Activated T-cell treated with anti-CD3 and anti-CD28 coated beads, Interleukin-2, amount 50 U/mL, for 72 hours (primary cell): ENCODE measurements at places on chromosomes 16 and 17. TPM values are rescaled to one million over a fixed set of nuclear protein-coding genes. Genes with fewer than 3 reads are reported as not detected.

DNA sequence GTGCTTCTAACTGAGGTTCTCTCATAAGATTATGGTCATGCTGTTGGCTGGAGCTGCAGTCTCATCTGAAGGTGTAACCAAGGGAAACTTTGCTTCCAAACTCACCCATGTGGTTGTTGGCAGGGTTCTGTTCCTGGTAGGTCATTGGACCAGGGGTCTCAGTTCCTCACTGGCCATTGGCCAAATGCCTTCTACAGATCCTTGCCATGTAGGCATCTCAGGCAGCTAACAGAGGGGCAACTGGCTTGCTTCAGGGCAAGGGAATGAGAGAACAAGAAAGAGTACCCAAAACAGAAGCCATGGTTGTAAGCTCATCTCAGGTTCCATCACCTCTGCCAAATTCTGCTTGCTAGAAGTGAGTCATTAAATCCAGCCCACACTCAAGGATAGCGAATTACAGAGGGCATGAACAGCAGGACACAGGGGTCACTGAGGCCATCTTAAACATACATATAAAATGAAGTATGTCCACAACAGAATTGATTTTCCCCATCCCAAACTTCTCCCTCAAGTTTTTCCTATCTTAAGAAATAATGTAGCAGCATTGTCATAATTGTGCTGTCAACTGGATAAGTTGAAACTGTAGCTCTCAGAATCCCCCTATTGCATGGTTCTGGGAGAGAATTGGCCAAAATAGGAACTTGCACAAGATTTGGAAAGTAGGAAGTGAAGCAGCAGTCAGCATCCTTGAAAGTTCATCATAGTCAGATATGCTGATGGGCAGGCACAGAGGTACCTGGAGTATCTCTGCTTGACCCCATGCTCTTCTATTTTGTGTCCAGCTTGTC lies 42.4 kb upstream of the CES5A start:
- no peak for DNase-seq

GRCh38 chr16:73778887-73779286 lies 517.7 kb upstream of the PSMD7 start:
- DNase-seq: no peak

DNA sequence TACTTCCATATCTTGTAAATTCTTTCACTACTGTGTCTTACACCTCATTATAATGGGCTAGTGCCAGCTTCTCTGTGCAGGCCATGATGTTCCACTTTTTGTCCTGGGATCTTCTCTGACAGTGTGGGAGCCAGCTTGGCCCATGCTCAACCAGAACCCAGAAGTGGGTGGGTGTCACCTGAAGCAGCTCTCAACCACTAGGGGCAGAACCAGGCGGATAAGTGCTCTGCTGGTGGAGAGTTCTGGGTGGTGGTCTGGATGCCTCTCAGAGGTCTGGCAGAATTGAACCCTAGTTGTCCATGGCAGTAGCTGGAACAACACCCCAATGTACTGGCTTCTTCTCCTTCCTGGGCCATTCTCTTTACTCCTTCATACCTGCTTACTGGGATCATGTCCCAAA lies 254.1 kb upstream of the N4BP1 start:
- DNase-seq: no peak

DNA sequence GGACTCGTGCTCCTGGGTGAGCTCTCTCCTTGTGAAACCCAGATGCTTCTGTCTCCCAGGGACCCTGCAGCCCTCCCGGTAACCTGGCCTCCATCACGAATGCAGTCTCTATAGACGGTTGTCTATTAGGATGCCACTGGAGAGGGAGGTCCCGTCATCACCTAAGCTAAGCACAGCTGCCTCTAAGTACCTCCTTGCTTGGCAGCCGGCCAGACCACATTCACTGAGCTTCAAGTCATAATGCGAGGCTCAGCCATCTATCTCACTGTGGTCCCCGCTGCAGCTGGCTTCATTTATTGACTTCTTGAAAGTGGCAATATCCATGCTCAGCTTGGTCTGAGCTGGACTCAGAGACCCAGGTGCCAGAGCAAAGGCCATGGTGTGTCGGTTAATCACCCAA lies 74.5 kb upstream of the HSBP1 start:
- DNase-seq: no peak

- DNase-seq: no peak
Measured at GRCh38 chr16:86584726-86585721, 6.7 kb downstream of the FOXL1 start.

DNA sequence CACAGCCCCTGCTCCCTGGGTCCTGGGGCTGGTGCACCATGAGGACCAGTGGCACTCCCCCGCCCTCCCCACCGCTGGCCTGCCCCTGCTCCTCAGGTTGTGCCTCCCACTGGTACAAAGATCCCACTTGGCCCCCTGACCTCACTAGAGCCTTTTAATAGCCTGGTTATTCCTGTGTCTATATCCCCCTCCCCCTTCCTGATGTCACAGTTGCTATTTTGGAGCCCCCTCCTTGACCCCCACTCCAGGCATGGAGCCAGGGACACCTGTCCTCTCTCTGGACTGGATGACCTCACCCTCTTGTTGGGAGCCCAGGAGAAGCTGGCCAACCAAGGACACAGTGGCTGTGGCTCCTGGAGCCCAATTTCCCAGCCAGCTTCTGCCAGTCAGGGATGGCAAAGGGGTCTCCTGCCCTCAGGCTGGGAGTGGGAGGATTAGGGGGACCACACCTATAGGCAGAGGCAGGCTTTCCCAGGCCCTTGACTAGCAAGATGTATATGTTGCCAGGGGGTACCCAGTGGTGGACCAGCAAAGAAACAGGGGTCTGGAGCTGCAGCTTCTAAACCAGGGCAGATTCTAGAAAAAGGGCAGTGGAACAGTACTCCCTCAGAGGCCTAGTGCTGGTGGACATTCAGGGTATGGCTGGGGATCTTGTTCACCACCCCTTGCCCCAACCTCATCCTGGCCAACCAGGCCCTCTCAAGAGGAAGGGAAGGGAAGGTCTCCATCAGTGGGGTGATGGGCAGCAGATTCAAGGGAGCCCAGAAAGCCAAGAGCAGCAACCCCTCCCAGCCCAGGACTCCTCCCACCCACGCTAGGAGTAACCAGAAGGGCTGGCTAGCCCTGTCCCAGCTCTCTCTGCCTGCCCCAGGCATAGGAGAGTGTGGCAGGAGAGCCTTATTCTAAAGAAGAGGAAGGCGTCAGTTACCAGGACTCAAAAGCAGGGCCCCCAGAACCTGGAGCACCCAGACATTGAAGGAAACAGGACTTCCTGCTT lies 10.9 kb downstream of the HDAC5 start:
- DNase-seq: no peak

DNA sequence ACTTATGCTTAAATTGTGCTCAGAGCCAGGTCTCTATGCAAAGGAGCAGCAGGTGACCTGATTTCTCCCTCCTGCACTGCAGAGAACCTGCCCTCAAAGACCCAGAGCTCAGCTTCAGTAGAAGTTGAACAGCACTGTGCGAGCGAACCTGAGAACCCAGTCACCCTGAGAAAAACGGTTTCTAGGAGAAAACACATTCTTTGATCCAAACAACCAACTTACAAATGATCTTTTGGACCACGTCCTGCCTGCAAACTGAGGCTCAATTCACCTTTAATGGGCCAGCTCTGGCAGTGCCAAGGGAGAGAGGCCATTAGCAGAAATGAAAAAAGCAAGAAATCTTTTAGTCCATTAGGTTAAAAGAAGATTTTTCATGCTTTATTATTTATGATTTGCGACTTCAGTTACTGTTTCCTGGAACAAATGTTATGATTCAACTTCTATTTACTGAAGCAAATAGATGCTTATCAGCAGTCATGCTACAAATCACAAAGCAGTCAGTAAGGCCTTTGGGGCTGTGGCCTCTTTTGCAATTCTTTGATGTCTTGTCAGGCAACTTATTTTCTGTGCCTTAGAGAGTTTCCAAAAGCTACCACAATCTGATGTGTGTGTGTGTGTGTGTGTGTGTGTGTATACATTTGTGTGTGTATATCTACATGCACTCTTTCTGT lies 65.7 kb upstream of the LRRC37A3 start:
- DNase-seq: peak; percentile 71

DNA sequence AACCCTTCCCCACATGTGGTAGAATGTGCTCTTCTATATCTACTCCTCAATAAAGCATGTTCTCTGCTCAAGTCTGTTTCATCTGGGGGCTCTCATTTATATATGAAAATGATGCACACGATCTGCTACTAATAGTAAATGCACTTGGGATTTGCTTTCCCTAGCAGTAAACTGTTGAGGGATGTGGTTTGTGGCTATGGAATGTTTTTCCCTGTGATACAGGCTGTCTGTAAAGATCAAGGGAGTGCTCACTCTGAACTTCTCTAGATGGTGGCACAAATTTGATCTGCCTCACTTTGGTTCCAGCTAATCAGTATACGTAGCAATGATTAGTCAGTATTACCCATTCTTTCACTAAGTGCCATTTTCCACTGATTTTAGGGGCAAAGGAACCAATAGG lies 18.8 kb downstream of the TAC4 start:
- DNase-seq: no peak

GRCh38 chr17:27982688-27983087 lies 59.8 kb upstream of the NLK start:
- no peak for DNase-seq

- peak; percentile 12 for DNase-seq
Measured at GRCh38 chr17:43418441-43419374, 19.9 kb downstream of the ARL4D start.

- DNase-seq: peak; percentile 53
Measured at GRCh38 chr17:48023400-48024148, 14.0 kb downstream of the COPZ2 start.

- DNase-seq: no peak
Measured at GRCh38 chr17:37766971-37767370, 22.1 kb upstream of the HNF1B start.

GRCh38 chr16:17431968-17432625 lies 38.7 kb downstream of the XYLT1 start:
- DNase-seq: no peak

- no peak for DNase-seq
Measured at GRCh38 chr17:49595328-49595727, 19.7 kb downstream of the NXPH3 start.

DNA sequence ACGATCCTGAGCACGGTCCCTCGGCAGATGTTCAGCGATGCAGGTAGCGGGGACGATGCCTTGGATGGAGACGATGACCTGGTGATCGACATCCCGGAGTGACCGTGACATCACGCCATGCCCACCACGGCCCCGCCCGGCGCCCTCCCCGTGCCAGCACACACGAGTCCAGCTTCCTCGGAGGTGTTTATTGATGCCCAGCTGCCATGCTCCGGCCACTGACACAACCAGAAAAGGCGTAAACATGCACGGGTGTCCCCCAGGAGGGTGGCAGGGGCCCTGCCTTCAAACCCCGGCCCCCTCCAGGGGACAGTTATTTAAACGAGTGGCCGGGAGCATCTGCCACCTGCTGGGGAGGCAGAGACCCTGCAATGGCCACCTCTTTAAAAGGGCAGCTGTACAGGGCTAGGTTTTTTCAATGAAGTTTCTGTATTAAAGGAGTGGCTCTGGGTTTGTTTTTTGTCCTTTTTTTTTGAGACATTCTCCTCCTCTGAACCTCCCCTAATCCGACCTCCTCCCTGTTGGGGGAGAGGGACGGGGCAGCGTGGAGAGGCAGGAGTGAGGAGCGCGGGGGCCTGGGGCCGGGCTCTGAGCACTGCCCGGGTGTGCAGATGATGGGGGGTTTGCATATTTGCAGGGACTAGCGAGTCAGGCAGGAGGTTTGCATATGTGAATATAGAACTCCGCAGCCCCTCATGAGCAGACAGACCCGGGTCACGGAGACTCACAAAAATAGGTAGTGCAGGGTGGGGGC lies 5.3 kb downstream of the DOC2A start:
- DNase-seq: peak; percentile 52

- no peak for DNase-seq
Measured at GRCh38 chr16:74580833-74581232, 26.1 kb downstream of the GLG1 start.

DNA sequence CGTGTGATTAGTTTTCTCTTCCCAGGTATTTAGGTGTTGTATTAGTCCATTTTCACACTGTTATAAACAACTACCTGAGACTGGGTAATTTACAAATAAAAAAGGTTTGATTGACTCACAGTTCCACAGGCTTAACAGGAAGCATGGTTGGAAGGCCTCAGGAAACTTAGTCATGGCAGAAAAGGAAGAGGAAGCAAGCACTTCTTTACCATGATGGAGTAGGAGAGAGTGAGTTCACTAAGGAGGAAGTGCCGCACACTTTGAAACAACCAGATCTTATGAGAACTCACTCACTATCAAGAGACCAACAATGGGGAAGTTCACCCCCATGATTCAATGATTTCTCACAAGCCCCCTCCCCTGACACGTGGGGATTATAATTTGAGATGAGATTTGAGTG lies 1343.7 kb upstream of the GOT2 start:
- no peak for DNase-seq

DNA sequence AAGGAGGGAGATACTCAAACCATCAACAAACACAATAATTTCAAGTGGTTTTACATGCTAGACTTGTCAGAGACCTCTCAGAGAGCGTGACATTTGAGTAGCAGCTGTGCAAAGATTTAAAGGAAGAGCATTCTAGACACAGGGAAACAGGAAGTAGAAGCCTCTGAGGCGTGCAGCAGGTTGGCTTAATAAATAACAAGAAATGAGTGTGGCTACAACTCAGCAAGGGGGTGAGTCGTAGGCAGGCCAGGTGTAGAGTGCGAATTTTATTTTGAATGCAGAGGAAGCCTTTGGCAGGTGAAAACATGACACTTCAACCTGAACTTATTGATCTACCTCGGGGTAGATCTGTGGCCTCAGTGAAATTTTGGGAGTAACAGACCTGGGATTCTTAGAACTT lies 73.2 kb upstream of the MRTFB start:
- DNase-seq: no peak

DNA sequence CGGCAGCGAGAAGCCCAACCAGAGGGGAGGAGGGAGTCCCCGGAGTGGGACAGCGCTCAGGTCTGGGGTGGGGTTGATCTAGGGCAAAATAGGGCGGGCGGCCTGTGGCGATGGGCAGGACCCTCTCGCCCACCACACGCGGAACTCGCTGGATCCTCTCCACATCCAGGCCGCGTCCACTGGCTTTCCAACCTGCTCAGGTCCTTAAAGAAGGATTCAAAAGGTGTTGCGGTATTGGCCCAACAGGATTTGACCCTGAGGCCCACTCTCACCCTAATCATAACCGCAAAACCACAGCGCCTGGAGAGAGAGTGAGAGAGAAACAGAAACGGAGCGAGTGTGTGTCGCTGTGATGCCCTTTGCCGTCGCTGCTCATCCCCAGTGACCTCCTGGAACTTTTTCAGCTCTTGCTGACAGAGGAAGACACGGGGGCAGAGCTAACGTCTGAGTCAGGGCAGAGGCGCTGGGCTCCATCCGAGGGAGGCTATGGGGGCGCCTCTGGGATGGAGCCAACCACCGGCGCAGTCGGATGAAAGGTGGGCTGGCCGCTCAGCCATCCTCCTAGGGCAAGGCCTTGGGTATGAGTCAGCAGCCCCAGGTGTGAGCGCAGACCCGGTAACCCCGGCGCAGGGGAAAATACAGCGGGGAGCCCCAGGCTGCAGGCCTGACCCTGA lies 16.7 kb upstream of the OR1F1 start:
- DNase-seq: peak; percentile 79

- DNase-seq: no peak
Measured at GRCh38 chr16:67248073-67248400, 742 bp upstream of the SLC9A5 start.

CD300H gene
- not detected for total RNA-seq

SDR42E2 gene
- 0.19 TPM for total RNA-seq

ABCC11 gene
- 0.07 TPM for total RNA-seq

FAM83G gene
- total RNA-seq: 10.9 TPM

DLX4 gene
- total RNA-seq: 1.9 TPM

KRT27 gene
- total RNA-seq: not detected

CA7 gene
- not detected for total RNA-seq

ANKRD11 gene
- 215 TPM for total RNA-seq
